ENCODE measurements at places on chromosomes 2 and 18.

DNA sequence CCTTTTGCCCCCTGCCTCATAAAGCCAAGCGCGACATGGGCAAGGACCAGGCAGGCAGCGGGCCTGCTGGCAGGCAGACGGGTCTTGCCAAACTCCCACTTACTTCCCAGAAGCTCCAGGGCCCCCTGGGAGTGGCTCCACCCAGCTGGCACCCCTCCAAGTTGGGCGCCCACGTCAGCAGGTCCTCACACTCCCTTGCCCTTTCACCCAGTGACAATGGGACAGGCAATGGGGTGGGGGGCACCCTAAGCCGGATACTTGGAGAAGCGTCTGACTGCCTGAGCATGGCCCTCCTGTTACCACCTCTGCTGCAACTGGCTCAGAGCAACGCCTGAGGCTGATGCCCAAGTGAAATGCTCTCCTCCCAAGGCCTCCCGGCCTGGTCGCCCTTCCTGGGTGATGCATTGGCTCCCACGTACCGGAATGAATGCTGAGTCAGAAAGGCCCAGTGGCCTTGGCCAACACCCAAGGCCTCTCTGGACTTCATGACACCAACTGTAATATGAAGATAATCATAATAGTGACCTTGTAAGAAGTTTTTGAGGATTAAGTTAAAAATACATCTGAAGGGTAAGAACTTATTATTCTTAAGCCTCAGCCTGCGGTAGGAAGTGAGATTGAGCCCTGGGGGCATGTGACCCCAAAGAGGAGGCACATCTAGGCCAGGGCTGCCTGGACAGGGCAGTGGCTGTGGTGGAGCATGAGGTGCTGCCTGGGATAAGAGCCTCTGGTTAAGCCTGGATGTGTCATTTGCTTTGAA lies 31.6 kb downstream of the KCNK3 start:
- no peak for DNase-seq

DNA sequence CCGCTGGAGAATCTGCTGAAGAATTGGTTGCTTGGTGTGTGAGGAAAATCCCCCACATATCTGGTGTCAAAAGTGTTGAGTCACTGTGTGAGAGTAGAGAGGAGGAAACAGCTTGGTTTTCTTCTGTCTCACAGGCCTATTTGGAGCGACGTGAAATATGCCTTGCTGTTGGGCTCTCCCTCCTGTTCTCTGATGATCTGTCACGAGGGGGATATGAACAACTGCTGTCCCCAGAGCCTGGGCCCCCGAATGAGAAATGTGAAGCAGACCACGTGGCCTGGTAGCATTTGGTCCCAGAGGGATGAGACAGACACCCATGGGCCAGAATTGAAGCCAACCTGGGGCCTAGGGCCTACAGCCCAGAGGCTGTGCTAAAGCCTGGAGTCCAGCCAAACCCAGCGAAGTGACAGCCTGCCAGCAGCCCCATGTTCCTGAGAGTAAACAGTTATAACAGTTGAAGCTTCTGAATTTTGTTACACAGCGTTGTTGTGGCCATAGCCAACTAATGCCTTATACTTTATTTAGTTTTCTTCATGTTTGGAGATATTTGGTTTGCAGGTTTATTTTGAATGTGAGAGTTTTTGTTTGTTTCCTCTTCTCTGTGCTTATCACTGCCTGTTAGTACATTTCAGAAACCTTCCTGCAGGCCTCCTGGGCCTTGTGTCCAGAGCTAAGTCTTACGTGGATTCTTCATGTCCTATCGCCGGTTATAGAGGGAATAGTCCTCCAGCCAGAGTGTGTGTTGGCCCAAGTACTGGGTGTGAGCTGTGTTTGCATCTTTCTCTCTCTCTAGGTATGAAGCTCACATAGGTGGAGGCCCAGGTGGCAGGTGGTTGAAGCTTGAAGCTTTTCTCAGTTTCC lies 18.7 kb upstream of the COLEC12 start:
- DNase-seq = no peak

GRCh38 chr18:64851726-64852125 lies 702.8 kb upstream of the LINC00305 start:
- no peak for DNase-seq

GRCh38 chr2:147171941-147172340 lies 672.9 kb upstream of the ACVR2A start:
- no peak for DNase-seq

DNA sequence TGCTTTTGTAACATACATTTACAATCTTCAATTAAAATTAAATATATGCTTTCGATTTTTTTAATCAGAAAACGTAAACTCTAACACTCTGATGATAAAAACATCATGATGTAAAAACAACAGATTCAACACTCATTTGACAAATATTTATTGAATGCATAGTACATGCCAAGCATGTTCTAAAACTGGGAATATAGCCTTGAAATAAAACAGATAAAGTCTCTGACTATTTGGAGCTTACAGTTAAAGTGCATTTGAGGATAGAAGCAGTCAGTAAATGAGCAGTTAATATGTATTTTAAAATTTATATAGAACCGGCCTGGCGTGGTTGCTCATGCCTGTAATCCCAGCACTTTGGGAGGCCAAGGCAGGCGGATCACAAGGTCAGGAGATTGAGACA lies 47.8 kb downstream of the TMX3 start:
- no peak for DNase-seq
